ENCODE measurements at places on chromosomes 16 and 17. TPM values are rescaled to one million over a fixed set of nuclear protein-coding genes. Genes with fewer than 3 reads are reported as not detected.

Gene TMIGD1
- not detected for total RNA-seq

Gene MAP2K6
- total RNA-seq, result 0.55 TPM

Gene HAGHL
- total RNA-seq, result 8.9 TPM

Gene MT1X
- 95.4 TPM for total RNA-seq

GRCh38 chr16:19437280-19437679 is 19.6 kb downstream of the TMC5 start:
- no peaks in the 10 kb centered on the region for H3K4me1 ChIP-seq
- no peak overlapping the region for H3K4me3 ChIP-seq
- H3K27ac ChIP-seq, result no peak overlapping the region
- DNase-seq, result no peak
- H3K27me3 ChIP-seq, result no peaks in the 10 kb centered on the region

GRCh38 chr16:87253536-87253935 is 63.7 kb downstream of the C16orf95 start:
- H3K27ac ChIP-seq, result no peak overlapping the region
- H3K36me3 ChIP-seq, result no peaks in the 10 kb centered on the region
- H3K4me3 ChIP-seq, result no peak overlapping the region
- no peaks in the 10 kb centered on the region for H3K27me3 ChIP-seq

- H3K4me1 ChIP-seq, result no peaks in the 10 kb centered on the region
- no peaks in the 10 kb centered on the region for H3K36me3 ChIP-seq
- H3K27me3 ChIP-seq, result no peaks in the 10 kb centered on the region
- H3K27ac ChIP-seq, result no peak overlapping the region
Observed at GRCh38 chr16:20624882-20625807, 49.0 kb upstream of the ACSM2B start.

GRCh38 chr17:49612726-49613125 is 37.1 kb downstream of the NXPH3 start:
- H3K4me1 ChIP-seq, result no peaks in the 10 kb centered on the region
- no peak overlapping the region for H3K4me3 ChIP-seq
- H3K27me3 ChIP-seq, result no peaks in the 10 kb centered on the region
- no peak for DNase-seq

DNA sequence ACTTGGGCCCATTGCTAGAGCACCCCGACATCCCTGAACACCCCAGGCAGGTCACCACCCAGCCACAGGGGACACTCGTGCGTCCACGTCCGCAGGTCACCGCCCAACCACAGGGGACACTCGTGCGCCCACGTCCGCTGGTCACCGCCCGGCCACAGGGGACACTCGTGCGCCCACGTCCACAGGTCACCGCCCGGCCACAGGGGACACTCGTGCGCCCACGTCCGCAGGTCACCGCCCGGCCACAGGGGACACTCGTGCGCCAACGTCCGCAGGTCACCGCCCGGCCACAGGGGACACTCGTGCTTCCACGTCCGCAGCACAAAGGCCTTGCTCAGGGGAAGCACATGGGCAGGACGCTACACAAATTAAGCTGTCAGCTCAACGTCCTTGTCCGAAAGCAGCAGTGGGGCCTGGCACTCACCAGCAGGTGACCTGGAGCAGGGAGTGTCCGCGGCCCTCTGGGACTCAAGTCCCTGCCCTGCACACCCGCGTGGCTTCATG is 17.7 kb downstream of the GALNS start:
- H3K4me3 ChIP-seq, result no peak overlapping the region
- no peaks in the 10 kb centered on the region for H3K36me3 ChIP-seq
- DNase-seq, result no peak
- no peak overlapping the region for H3K27ac ChIP-seq

DNA sequence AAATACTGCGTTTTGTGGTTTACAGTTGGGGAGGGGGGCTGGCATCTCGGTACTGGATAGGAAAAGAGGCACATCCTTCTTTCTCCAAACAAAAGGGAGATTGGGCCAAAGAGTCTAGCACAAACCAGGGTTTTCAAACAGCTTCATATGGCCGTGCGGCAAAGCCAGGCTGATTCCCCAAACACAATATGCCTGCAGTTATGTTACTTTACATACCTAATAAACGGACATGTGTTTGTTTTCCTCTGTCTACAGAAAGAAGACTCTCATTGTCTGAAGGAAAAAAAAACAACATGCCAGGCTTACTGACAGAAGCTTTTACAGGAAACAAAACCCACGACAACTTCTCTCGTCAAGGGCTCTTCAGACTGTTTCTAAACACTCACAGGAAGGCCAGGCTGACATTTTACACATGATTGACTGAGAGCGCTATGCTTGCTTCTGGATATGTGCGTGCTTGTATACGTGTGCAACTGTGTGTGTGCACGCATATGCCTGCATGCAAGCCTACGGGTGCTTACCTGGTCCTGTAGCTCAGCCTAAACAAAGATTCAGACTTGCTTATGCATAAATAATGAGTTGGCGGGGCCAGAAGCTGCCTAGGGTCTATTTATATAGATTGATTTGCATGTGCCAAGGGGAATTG is 461.0 kb upstream of the C16orf82 start:
- no peak overlapping the region for H3K27ac ChIP-seq
- no peak for DNase-seq
- no peaks in the 10 kb centered on the region for H3K27me3 ChIP-seq
- no peaks in the 10 kb centered on the region for H3K4me1 ChIP-seq
- no peaks in the 10 kb centered on the region for H3K36me3 ChIP-seq

DNA sequence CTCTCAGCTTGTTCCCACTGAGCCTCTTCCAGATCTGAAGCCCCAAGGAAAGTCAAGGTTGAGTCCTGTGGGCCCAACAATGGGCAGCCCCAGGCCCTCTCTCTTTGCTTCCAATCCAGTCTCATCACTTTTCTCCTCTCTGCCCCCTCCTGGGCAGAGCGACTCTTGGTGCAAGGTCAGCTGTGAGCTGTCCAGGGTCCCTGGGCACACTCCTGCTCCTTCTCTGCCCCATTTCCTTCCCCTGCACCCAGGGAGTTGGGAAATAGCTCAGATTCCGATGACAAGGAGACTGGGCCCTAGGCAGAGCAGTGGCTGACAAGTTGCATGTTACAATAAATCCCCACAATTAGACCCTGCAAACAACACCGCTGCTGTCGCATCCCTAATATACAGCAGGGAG is 16.1 kb upstream of the CRHR1 start:
- no peaks in the 10 kb centered on the region for H3K4me1 ChIP-seq
- H3K4me3 ChIP-seq, result no peak overlapping the region
- no peak overlapping the region for H3K27ac ChIP-seq
- H3K27me3 ChIP-seq, result peaks cover 23% of the 10 kb centered on the region
- no peaks in the 10 kb centered on the region for H3K36me3 ChIP-seq
- no peak for DNase-seq

GRCh38 chr17:73777131-73777449 is 132.8 kb upstream of the SDK2 start:
- H3K36me3 ChIP-seq, result no peaks in the 10 kb centered on the region
- no peak overlapping the region for H3K4me3 ChIP-seq
- DNase-seq, result no peak
- no peaks in the 10 kb centered on the region for H3K27me3 ChIP-seq
- no peaks in the 10 kb centered on the region for H3K4me1 ChIP-seq
- no peak overlapping the region for H3K27ac ChIP-seq

- peak; percentile 23 for DNase-seq
- no peaks in the 10 kb centered on the region for H3K27me3 ChIP-seq
- no peak overlapping the region for H3K27ac ChIP-seq
- H3K4me1 ChIP-seq, result no peaks in the 10 kb centered on the region
- H3K36me3 ChIP-seq, result no peaks in the 10 kb centered on the region
- no peak overlapping the region for H3K4me3 ChIP-seq
Observed at GRCh38 chr17:64055183-64056142, 35.0 kb upstream of the ICAM2 start.

- no peak overlapping the region for H3K27ac ChIP-seq
- peaks cover 5% of the 10 kb centered on the region for H3K4me1 ChIP-seq
- peaks cover 5% of the 10 kb centered on the region for H3K36me3 ChIP-seq
- no peaks in the 10 kb centered on the region for H3K27me3 ChIP-seq
Observed at GRCh38 chr16:2208772-2209171, 1.9 kb downstream of the BRICD5 start.

DNA sequence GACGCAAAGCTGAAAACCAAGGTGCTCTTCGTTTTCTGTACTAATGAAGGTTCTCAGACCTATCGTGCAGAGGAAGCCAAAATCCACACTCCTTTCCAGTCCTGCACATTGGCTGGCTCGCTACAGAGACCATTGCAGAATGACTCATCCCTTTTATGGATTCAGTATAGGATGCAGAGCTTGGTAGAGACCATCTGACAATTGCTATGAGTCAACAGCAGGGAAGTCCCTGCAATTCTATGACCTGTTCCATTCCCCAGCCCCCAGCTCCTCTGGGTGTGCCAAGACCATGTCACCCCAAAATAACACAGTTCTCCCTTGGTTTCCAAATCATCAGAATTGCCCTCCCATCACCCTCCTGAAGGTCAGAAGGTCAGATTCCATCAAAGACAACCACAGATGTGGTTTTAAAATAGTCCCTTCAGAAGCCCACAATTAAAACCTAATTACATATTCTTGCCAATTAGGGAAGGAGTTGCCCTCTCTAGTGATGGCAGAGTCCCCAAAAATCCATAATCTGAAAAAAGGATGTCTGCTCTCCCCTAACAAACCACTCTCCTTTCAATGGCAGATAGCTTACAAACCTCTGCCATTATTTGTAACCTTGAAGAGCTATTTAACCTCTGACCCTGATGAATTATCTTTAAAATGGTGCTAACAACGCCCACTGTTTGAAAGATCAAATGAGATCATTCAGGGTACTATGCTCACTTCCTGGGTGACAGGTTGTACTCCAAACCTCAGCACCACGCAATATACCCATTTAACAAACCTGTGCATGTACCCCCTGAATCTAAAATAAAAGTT is 108.2 kb upstream of the RBBP6 start:
- H3K4me1 ChIP-seq, result no peaks in the 10 kb centered on the region
- DNase-seq, result no peak
- no peaks in the 10 kb centered on the region for H3K27me3 ChIP-seq
- no peaks in the 10 kb centered on the region for H3K36me3 ChIP-seq
- H3K27ac ChIP-seq, result no peak overlapping the region
- no peak overlapping the region for H3K4me3 ChIP-seq

GRCh38 chr17:61406971-61407911 is 7.6 kb downstream of the TBX2 start:
- no peak overlapping the region for H3K27ac ChIP-seq
- no peak overlapping the region for H3K4me3 ChIP-seq
- no peaks in the 10 kb centered on the region for H3K27me3 ChIP-seq
- H3K36me3 ChIP-seq, result peaks cover 58% of the 10 kb centered on the region

DNA sequence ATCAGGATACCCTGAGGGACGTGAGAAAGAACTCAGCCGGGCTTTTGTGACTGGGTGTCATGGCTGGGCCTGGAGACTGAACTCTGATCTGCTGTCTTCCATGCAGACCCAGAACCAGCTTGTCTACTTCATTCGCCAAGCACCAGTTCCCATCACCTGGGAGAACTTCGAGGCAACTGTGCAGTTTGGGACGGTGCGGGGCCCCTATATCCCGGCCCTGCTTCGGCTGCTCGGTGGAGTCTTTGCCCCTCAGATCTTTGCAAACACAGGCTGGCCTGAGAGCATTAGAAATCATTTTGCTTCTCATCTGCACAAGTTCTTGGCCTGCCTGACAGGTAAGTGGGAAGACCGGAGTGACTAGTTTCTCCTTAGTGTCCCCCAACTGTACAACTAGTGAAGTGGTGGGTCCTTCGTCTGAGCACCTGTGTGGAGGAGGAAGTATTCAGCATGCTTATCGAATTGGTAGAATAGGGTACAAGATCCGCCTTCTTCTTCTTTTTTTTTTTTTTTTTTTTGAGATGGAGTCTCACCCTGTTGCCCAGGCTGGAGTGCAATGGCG is 15.5 kb downstream of the DNAH2 start:
- no peaks in the 10 kb centered on the region for H3K4me1 ChIP-seq
- no peak for DNase-seq
- H3K36me3 ChIP-seq, result no peaks in the 10 kb centered on the region
- no peak overlapping the region for H3K27ac ChIP-seq

Data from SJCRH30 (cell line).